Stimulated activated CD4-positive, alpha-beta T cell treated with anti-CD3 and anti-CD28 coated beads, TNF-alpha, amount 100 ng/mL, for 24 hours (primary cell): ENCODE measurements at places on chromosomes 2 and 18.

- DNase-seq = no peak
These were observed 44.3 kb downstream of the L3MBTL4 start for GRCh38 chr18:6370410-6370809.

GRCh38 chr2:56889738-56890137, 705.9 kb downstream of the CCDC85A start:
- no peak for DNase-seq

DNA sequence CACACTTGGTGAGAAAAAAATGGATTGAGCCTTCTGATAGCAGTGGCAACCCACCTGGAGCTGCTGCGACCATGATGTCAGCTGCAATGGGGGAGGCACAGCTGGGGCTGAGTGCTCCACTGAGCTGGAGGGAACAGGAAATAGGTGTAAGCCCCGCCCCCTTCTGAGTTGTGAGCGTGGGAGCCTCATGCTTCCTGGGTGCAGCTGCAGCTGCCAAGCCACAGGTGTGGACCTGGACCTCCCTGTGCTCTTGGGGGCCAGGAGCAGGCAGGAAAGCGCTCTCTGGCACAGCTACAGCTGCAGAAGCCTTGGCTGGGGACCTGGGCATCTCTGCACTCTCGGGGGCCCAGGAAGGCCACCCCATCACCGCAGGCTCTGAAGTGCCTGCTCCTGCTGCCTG, 970.6 kb downstream of the DCDC2C start:
- DNase-seq = no peak

GRCh38 chr18:46366201-46366600, 262.0 kb downstream of the HAUS1 start:
- no peak for DNase-seq

GRCh38 chr2:10180229-10180628, 57.7 kb downstream of the RRM2 start:
- no peak for DNase-seq

DNA sequence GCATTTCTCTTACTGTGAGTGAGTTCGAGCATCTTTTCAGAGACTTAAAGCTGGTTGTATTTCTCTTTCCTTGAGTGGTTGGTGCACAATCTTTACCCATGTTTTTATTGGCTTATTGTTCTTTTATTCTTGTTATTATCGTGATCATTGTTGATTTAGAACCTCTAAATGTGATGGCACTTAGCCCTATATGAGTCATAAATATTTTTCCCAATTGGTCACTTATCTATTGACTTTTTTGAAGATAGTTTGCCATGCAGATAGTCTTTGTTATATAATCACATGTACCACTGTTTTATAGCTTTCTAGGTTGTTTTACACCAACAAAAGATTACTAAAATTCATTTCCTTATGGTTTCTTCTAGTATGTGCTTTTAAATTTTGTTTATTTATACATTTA, 141.6 kb upstream of the MSH6 start:
- no peak for DNase-seq

- DNase-seq = no peak
These were observed 169.7 kb upstream of the SATB2 start for GRCh38 chr2:199627417-199627816.
